GM23248 (cell line): ENCODE measurements at places on chromosomes 12 and 14. TPM values are rescaled to one million over a fixed set of nuclear protein-coding genes. Genes with fewer than 3 reads are reported as not detected.

Gene DLK1
- total RNA-seq, result not detected in 2 replicates

Gene ABCD2
- total RNA-seq, result 0.11 TPM in 1 of 2 replicates, not detected in the other

Gene ASB2
- not detected in 2 replicates for total RNA-seq

Gene LIN7A
- total RNA-seq, result 1.0 and 1.5 TPM in 2 replicates

Gene KRT73
- not detected in 2 replicates for total RNA-seq

Gene ZNF10
- total RNA-seq, result 5.9 and 15.2 TPM in 2 replicates

Gene TFCP2
- 9.0 and 20.2 TPM in 2 replicates for total RNA-seq

Gene FAM161B
- total RNA-seq, result 5.3 and 6.5 TPM in 2 replicates

Gene BCL7A
- total RNA-seq, result 3.4 and 4.2 TPM in 2 replicates

Gene LRP1-AS
- not detected in 2 replicates for total RNA-seq

Gene ART4
- total RNA-seq, result not detected in 2 replicates

Gene DTD2
- total RNA-seq, result 21.2 and 54.4 TPM in 2 replicates

Gene BATF
- not detected in 2 replicates for total RNA-seq

Gene DHRS4L2
- 5.1 and 10.1 TPM in 2 replicates for total RNA-seq

Gene RERG
- total RNA-seq, result not detected in 2 replicates

Gene FKBP4
- total RNA-seq, result 24.0 and 27.6 TPM in 2 replicates

Gene KCNH5
- not detected in 2 replicates for total RNA-seq

Gene RAPGEF3
- total RNA-seq, result 1.3 and 3.7 TPM in 2 replicates

Gene C12orf54
- not detected in 2 replicates for total RNA-seq

Gene SAMD4A
- total RNA-seq, result 33.0 and 34.4 TPM in 2 replicates

Gene PROX2
- total RNA-seq, result not detected in 2 replicates

Gene AQP6
- not detected in 2 replicates for total RNA-seq

Gene SLC5A8
- total RNA-seq, result not detected in 2 replicates

Gene CD4
- total RNA-seq, result not detected in 2 replicates

Gene FANCM
- total RNA-seq, result 4.6 and 6.7 TPM in 2 replicates

Gene TMEM117
- total RNA-seq, result 14.4 and 19.1 TPM in 2 replicates

Gene MAX
- 41.1 and 44.5 TPM in 2 replicates for total RNA-seq

Gene SSTR1
- 17.6 and 18.4 TPM in 2 replicates for total RNA-seq

Gene ACRBP
- total RNA-seq, result not detected in 2 replicates

Gene NOVA1
- under 0.01 and 0.32 TPM in 2 replicates for total RNA-seq

Gene RTL1
- total RNA-seq, result not detected in 2 replicates

Gene RPS26
- 332 and 1,155 TPM in 2 replicates for total RNA-seq

Gene GPX2
- total RNA-seq, result not detected in 2 replicates

Gene MLEC
- total RNA-seq, result 79.3 and 79.4 TPM in 2 replicates

Gene GUCY2C
- total RNA-seq, result not detected in 2 replicates
